Peyer's patch (tissue), 4 donors: ENCODE measurements at places on chromosomes 16 and 17.
A peak's percentile ranks its signal among the peaks of the same experiment; 100 is the strongest.

GRCh38 chr16:85733155-85733838 lies 17.6 kb downstream of the C16orf74 start:
- DNase-seq = no peak

GRCh38 chr17:4247971-4248388 lies 15.8 kb downstream of the ANKFY1 start:
- peak; percentile 84 for DNase-seq

DNA sequence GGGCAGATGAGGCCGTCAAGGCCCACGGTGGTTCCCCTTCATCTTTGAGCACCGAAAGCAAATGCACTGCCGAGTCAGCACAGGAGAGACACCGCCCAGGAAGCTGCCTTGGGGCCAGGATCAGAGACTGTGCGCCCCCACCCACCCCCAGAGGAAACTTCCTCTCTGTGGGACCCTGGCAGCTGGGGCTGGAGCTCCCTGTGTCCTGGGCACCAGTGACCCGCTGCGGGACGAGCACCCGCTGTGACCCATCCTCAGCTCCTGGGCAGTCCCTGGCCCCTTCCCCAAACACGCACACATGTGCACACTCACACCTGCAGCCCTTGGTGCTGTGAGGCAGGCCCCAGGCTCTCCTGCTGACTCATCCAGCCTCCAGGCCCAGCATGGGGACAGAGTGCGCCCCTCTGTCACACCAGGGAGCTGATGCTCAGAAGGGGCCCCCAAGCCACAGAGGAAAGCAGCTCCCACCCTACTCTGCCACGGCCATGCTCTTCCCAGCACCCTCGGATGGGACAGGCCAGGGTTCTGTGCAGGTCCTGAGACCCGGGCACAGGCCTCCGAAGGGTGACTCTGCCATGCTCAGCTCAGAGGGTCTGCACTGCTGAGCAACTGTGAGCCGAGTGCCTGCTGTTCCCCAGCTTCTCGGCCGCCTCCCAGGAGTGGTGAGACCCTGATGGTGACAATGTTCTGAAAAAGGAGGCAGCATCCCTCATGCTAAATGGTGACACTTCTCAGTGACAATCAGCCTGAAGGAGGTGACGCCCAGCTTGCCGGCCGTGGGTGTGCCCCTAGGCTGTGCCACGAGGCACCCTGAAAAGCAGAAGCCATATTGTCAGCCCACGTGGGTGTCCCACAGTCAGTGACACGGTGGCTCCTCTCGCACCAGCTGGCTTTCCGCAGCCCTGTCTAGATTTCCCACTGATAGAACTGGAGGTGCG lies 3.6 kb downstream of the PIEZO1 start:
- no peak for DNase-seq

DNA sequence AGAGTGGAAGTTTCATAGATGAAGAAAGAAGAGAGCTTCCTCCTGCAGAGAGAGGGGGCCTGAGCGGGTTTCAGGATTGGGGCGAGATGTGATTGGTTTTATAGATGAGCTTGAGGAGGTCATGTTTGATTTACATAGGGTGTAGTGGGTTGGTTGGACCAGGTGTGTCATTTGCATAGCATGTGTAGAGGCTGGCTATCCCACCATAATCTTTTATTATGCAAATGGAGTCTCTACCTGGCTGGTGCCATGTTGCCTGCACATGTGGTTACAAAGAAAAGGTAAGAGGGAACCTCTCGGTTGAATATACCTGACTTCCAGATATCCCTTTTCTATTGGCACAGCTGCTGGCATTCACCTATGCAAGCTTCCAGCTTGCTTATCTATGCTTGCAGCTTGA lies 228.1 kb downstream of the BCAS3 start:
- DNase-seq = no peak

DNA sequence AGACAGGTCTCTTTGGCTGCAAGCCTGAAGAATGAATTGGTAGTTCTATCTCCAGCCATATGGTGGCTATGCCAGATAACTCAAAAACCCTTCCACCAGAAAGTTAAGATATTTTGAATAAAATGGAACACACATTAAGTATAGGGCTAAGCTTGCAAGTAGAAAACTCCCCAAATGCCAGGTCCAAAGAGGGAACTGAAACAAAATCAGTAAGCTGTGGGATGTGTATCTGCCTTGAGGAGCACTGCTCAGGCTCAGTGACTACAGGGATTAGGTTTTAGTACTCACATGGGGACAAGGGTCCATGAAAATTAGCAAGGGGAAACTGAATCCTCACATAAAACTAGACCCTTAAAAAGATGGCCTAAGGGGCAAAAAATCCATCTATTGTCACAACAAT lies 115.7 kb upstream of the PMFBP1 start:
- no peak for DNase-seq

DNA sequence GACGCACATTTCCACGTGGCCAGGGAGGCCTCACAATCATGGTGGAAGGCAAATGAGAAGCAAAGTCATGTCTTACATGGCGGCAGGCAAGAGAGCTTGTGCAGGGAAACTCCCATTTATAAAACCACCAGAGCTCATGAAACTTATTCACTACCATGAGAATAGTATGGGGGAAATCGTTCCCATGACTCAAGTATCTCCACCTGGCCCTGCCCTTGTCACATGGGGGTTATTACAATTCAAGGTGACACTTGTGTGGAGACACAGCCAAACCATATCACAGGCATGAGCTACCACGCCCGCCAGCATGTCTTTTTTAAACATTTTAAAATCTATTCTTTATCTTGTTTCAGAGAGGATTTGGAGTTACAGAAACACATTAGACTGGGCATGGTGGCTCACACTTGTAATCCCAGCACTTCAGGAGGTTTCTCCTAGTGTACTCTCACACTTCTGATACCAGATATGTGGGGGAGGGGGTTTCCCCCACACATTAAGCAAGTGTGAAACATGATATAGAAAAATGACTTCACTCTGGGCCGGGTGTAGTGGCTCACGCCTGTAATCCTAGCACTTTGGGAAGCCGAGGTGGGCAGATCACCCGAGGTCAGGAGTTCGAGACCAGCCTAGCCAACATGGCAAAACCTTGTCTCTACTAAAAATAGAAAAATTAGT lies 5.6 kb upstream of the ATMIN start:
- no peak for DNase-seq

DNA sequence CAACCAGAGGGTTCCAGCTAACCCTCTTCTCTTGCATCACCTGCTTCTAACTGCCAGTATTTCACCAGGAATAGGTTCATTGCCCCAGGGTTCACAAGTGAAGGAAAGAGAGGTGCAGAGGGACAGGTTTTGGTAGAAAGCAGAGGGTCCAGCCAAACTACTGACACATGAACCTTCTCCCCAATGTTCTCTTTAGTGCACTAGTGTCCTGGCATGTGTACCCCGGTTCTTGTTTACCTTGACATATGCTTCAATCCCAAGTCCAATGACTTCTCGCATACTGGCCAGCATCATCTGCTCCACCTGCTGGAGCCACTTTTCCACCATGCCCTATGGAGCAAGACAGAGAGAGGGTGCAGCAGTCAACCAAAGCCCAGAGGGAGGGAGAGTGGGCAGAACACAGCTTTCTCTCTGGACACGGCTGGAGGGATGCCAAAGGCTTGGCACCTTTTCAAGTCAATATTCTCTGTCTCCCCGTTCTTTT lies 90.6 kb downstream of the DNAH3 start:
- DNase-seq = no peak

DNA sequence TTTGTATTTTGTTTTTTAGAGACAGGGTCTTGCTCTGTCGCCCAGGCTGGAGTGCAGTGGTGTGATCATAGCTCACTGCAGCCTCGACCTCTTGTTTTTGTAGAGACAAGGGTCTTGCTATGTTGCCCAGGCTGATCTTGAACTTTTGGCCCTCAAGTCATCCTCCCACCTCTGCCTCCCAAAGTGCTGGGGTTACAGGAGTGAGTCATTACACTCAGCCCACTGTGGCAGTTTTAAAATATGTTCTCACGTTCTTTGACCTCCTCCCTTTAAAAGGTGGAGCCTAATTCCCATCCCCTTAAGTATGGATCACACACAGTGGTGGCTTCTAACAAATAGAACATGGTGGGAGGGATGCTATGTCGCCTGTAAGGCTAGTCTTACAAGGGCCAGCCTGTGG lies 67.7 kb downstream of the ZDHHC7 start:
- DNase-seq = no peak

DNA sequence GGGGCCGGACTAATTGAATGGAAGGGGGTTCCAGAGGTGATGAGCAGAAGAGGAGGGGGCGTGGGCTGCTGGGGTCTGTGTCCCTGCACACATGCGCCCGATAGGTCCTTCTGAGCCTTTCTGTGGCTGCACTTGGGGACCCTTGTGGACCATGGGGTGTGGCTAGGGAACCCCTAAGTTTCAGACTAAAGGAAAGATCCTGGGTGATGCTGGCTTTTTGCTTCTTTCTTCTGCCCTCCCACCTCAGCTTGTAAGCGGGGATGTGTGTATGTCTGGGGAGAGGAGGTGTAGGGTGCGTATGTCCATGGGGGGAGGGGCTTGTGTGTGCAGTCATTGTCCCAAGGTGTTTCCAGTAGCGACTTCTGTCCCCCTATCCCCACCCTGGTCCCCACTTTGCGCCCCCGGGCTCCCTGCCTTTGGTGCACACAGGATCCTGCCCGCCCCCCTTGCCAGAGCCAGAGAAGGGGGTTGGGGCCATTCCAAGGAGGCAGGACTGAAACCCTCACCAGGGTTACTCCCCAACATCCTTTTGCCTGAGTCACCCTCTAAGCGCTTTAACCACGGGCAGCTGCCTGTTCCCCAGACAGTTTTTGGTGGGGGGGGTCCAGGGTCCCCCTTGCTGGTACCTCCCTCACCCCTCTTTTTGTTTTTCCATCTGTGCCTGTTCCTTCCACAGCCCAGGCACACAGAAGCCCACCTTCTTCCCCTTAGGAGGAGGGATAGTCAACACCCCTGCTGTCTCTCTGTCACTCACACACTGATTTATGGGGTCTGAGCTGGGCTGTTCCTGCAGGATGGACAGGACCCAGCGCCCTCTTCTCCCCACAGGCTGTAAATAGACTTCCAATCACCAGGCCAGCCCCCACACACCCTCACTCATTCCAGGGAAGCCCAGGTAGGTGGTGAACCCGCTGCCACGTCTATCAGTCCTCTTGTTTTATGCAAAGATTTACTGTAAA lies 83.2 kb downstream of the ARHGAP23 start:
- DNase-seq = no peak

GRCh38 chr17:36153895-36154610 lies 22.4 kb downstream of the TBC1D3B start:
- no peak for DNase-seq

GRCh38 chr16:14963281-14964173 lies 11.3 kb upstream of the PDXDC1 start:
- DNase-seq = no peak

GRCh38 chr16:78570399-78571141 lies 471.1 kb downstream of the WWOX start:
- no peak for DNase-seq

GRCh38 chr16:456891-457483 lies 31.5 kb downstream of the RAB11FIP3 start:
- DNase-seq = no peak

GRCh38 chr17:65035704-65036103 lies 20.8 kb downstream of the GNA13 start:
- no peak for DNase-seq

- DNase-seq = no peak
These were observed 1.0 kb upstream of the TTYH2 start for GRCh38 chr17:74212209-74212912.

DNA sequence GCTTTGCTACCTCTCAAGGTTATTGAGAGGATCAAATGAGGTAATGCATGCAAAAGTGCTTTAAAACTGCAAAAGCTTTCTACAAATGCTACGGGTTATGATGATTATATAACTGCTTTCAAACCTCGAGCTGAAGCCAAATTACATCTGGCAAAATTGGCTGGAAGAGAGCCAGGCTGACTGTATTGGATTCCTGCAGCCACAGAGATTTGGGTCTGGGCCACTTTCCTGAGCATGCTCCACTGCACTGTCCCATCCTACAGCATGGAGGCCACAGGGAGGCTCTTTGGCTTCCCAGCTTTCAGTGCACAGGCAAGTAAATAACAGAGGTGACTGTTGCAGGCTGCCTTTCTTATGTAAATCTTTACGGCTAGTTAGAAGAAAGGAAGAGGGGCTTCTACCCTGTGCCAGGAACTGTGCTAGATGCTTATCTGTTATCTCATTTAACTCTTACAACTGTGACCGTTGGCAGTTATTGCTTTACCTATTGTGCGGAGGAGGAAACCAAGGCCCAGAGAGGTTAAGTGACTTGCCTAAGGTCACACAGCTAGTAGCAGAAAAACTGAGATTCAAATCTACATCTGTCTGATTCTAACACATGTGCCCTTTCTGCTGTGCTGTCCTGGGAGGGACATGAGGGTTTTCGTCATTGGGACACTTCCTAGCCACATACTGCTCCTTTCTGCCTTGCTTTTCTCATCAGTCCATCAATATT lies 121.8 kb downstream of the SPACA3 start:
- DNase-seq = no peak

- no peak for DNase-seq
These were observed 7.8 kb downstream of the CCDC42 start for GRCh38 chr17:8736796-8737195.

- no peak for DNase-seq
These were observed 19.4 kb downstream of the PSME3IP1 start for GRCh38 chr16:57166451-57166850.

- DNase-seq = no peak
These were observed 868.8 kb downstream of the CDH11 start for GRCh38 chr16:64253096-64253495.

DNA sequence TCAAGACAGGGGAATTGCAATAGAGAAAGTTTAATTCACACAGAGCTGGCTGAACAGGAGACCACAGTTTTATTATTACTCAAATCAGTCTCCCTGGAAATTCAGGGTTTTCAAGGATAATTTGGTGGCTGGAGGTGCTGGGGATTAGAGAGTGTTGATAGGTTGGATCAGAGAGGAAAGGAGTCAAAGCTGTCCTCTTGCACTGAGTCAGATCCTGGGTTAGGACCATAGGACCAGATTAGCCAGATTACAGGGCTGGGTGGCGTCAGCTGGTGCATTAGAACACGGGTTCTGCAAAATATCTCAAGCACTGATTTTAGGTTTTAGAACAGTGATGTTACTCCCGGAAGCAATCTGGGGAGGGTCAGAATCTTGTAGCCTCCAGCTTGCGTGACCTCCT lies 1.8 kb upstream of the NSMCE1 start:
- DNase-seq = no peak

DNA sequence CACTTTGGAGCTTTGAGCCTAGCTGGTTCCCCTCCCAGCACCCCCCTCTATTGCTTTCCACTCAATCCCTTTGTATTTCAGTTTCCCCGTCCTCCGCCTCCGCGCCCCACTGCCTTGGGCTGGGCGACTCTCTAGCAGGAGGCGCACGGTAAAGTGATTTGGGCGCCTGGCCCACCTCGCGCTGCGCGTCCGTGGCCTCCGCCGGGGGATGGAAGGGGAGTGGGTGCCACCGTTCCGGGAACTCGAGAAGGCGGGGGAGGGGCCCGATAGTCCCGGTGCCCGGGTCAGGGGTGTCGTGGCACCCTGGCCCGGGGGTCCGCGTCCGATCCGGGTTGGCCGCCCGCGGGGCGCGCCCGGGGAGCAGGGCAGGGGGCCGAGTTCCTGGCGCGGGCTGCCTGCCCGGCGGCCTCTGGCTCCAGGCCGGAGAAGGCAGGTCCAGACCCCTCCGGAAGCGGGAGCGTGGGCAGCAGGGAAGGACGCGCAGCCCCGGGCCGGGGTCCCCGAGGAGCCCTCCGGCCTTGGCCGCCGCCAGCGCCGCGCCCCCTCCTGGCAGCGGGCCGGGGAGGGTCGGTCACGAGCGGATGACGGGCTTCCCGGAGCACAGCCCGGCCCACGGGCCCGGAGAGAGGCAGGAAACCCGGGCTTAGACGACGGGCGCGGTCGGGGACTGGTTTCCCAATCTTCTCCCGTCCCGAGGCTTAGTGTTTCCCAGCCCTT lies 15.8 kb downstream of the MEOX1 start:
- peak; percentile 67 for DNase-seq

- DNase-seq = no peak
These were observed 3.6 kb upstream of the POLG2 start for GRCh38 chr17:64500487-64500859.
